ENCODE measurements at places on chromosomes 3 and 15.
A peak's percentile ranks its signal among the peaks of the same experiment; 100 is the strongest.

- no peak for DNase-seq
These were observed 16.9 kb upstream of the MORF4L1 start for GRCh38 chr15:78855746-78856145.

DNA sequence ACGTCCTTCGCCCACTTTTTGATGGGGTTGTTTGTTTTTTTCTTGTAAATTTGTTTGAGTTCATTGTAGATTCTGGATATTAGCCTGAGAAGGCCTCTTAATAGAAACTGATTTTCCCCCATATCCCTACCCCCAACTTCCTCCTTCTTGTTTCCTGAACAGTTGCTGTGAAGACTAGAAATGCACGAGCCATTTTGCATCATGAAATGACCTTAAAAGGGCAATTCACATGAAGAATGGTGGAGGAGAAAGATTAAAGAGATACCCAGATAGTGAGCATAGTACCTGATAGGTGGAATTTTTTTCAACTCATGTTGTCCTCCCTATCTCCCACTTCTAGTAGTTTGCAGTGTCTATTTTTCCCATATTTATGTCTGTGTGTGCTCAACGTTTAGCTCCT lies 55.2 kb upstream of the KCNH8 start:
- no peak for DNase-seq

DNA sequence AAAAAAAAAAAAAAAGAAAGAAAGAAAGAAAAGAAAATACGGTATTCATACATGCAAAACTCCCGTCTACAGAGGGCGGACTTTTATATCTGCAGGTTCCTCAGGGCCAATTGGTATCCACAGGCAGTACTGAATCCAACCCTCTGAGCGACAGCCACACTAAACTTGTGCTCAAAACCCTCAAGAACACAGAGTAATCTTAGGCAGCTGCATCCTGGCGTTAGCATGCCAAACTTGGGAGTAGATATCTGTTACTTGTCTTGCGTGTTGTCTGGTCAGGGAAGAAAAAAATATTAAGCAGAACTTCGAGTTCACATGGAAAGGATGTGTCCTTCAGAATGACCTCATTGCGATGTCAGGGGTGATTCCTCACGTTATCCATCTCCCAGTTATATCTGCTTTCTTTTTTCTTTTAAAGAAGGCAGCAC lies 12.8 kb downstream of the SNAP23 start:
- no peak for DNase-seq

DNA sequence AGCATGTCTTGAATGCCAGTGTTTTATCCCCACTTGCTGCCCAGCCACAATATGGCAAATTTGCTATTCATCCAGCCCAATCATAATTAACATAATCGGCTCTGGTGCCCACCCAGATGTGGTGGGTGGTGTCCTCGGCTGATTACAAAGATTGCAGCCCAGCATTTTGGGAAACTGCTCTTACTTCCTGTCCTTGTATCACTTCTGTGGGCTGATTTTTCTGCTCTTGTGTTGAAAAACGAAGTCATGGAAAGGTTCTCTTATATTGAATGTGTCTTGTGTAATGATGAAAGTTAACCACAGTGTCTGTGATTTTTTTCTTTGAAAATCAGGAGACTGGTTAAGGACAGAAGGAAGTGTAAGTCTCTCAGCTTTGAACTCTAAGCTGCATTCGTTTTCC lies 141.7 kb downstream of the CACNA2D3 start:
- no peak for DNase-seq

- DNase-seq = no peak
These were observed 6.4 kb downstream of the HES1 start for GRCh38 chr3:194142156-194142910.

DNA sequence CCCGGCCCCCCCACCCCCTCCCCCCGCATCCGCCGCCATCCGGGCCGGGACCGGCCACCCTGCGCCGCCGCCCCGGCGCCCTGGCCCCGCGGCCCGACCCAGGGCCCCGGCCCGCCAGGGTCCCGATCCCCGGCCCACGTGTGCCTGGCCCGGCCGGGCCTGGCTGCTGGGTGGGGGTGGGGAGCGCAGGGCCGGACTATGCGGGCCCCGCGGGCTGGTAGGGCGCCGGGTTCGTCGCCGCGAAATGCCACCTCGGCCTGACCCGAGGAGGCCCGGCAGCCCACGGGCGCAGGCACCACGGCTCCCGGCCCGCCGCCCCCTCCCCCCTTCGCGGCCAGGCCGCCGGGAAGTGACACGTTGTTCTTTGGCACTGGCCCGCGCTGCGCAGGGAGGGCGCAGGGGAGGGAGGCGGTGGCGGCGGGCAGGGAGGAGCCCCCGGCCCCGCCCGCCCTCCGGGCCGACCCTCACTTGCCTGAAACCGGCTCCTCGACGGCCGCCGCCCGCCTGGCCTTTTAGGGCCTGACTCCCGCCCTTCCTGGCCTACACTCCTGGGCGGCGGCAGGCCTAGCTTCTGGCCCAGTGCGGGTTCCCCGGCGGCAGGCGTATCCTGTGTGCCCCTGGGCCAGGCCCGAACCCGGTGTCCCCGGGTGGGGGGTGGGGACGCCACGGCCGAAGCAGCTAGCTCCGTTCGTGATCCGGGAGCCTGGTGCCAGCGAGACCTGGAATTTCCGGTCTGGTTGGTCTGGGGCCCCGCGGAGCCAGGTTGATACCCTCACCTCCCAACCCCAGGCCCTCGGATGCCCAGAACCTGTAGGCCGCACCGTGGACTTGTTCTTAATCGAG lies 515 bp downstream of the EIF4G1 start:
- DNase-seq = peak; percentile 45

DNA sequence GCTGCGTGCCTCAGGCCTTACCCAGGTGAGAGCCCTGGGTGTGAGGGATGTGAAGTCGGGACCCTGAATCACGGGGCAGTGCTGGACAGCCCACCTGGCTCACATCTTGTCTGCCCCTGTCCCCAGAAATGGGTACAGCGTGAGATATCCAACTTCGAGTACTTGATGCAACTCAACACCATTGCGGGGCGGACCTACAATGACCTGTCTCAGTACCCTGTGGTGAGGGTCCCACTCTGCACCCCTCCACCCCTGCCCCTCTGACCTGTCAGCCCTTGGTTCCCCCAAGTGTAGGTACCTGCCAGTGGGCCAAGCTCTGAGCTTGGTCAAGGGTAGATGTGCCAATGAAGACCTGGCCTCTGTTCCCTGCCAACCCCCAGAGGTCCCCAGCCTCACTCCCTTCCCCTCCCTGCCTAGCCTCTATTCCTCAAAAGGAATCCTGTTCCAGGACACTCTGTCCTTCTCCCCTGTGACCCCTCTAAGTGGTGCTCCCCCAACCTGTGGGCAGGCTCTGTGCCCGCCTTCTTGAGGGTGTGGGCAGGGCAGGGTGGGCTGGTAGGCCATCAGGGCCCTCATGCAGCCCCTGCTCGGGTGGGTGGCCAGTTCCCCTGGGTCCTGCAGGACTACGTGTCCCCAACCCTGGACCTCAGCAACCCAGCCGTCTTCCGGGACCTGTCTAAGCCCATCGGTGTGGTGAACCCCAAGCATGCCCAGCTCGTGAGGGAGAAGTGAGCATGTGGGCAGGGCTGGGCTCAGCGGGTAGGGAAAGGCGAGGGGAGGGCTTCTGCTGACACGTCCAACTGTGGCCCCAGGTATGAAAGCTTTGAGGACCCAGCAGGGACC lies 25.1 kb downstream of the NBEAL2 start:
- no peak for DNase-seq

DNA sequence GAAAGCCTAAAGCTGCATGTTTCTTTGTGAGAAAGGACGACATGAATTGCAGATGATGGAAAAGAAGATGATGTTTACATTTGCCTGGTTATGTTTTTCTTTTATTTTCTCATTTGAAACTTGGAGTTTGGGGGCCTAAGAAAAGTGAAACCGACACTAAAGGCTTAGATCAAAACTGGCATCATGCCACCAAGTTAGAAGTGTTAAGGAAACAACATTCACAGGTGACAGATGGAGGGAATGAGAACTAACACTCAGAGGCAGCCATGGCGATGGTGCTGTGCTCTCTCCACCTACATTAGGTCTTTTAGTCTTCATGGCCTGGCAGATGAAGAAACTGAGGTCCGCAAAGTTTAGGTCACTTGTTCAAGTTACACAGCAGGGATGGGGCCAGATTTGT lies 923.6 kb downstream of the TUSC7 start:
- DNase-seq = no peak

DNA sequence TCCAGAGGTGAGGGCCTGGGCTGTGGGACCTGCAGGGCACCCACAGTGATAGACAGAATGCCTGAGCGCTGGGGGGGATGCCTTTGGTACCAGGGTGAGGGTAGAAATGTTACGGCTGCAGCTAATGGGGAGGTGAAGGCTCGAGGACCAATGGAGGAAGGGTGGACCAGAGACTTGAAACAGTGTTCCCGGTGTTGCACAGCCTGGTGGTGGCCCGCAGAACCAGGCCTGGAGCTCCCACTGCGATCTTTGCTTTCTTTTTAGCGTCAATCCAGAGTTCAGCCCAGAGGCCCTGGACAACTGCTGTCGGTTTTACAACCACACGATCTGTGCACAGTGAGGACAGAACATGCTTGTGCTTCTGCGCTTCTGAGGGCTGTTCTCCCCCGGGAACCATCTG lies 36.8 kb upstream of the PDE8A start:
- no peak for DNase-seq

DNA sequence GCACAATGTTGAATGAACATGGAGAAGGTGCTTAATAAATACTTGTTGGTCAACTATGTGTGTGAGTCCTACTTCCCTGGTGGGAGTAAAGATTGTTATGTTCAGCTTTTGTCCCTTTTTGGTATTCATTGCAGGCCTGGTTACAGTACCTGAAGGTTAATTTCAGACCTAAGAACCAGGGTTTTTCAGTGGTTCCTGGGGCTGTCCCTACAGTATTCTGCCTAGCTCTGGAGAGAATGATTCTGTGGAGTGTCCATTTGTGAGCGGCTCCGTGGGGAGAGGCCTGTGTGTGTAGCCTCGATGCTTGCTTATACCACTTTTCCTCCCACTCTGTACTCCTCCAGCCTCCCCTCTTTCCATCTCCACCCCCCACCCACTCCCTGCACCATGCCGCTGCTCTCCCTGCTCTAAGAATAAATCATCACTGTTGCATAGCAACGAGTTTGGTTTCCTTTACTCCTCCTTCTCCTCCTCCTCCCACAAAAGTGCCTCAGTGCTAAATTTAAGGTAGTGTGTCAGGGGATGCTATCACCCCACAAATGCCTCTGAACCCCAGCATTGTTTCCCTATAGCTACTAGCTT lies 150.6 kb upstream of the ROPN1 start:
- no peak for DNase-seq

GRCh38 chr15:99130314-99130713 lies 25.4 kb downstream of the SYNM start:
- no peak for DNase-seq

- no peak for DNase-seq
These were observed 461.6 kb downstream of the PYDC2 start for GRCh38 chr3:191922570-191922969.

DNA sequence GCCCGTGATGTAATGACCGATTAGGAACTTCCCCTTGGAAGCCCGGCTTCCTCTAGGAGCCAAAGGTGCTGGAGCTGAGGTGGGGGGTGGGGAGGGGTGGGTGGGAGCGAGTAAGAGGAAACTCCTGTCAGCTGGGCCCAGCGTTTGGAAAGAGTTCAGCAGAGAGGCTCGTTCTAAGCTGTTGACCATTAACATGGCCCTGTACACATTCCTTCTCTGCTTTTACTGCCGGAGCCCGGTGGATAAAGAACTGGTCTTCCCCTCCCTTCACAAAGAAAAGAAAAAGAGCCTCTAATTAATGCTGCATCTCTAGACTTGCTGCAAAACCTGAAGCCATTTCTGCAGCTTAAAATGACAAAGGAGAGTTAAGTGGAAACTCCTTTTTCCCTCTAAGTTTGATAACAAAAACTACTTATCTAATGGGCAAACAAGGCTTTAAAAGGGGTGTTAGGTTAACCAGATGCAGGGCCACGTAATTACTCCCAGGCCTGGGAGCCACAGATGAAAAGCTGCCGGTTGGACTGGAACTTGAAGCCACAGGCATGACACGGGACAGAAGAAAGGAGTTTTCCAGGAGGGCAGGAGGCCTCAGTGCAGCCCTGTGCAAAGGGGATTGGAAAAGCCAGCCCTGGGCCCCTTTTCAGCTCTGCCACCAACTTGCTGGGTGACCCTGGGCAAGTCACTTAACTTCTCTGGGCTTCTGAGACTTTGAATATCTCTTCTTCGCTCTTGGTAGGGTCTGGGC lies 71.3 kb downstream of the SMAD6 start:
- DNase-seq = no peak

DNA sequence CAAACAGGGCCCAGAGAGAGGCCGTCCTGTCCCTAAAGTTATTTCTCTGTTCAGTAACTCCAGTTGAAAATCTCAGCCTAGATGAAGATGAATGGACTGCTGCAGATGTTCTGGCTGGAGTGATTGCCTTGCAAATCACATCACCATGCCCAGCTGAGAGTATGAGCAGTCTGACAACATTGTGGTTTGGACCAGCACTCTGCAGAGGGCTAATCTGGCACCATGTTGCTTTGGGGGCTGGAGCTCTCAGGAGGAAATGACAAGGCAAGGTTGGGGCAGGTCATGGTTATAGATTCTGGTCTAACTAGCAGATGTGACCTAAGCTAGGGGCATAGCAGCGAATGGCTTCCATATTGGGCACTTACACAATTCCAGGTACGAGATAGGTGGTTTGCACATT lies 314.2 kb downstream of the CLSTN2 start:
- DNase-seq = no peak

- no peak for DNase-seq
These were observed 210.8 kb upstream of the ARHGEF26 start for GRCh38 chr3:153910387-153910786.

GRCh38 chr15:86855307-86856291 lies 775.9 kb downstream of the AGBL1 start:
- DNase-seq = no peak

GRCh38 chr3:187821616-187822317 lies 76.5 kb upstream of the BCL6 start:
- DNase-seq = no peak

GRCh38 chr3:171695426-171695825 lies 114.9 kb downstream of the PLD1 start:
- no peak for DNase-seq

DNA sequence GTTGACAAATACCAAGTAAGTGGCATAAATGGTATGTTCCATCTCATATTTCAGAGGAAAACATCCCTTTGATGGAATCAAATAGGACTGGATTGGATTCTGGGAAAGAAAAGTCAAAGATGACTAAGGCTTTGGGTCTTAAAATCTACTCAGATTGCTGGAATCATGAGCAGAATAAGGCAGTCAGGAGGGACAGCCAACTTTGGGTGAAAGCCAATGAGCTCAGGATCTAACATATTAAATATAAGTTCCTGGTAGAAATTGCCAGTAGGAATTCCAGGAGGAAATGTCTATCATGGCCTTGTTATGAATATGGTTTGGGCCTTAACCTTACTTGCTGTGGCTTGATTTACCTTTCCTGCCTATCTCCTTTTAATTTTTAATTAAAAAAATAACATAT lies 55.3 kb downstream of the ISL2 start:
- no peak for DNase-seq

- no peak for DNase-seq
These were observed 189.8 kb downstream of the RYR3 start for GRCh38 chr15:33500432-33501195.

GRCh38 chr3:51336261-51336660 lies 48.8 kb upstream of the MANF start:
- no peak for DNase-seq

Data from esophagus squamous epithelium (tissue), 5 donors.